CD4-positive, alpha-beta T cell treated with Interleukin-4 for 4 hours (primary cell): ENCODE measurements at places on chromosomes 1 and 21.

- no peak for DNase-seq
Observed at GRCh38 chr1:54742282-54742681, 22.0 kb downstream of the PARS2 start.

DNA sequence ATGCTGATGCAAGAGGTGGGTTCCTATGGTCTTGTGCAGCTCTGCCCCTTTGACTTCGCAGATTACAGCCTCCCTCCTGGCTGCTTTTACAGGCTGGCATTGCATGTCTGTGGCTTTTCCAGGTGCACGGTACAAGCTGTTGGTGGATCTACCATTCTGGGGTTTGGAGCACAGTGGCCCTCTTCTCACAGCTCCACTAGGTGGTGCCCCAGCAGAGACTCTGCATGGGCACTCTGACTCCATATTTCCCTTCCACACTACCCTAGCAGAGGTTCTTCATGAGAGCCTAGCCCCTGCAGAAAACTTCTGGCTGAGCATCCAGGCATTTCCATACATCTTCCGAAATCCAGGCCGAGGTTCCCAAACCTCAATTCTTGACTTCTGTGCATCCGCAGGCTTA, 989.0 kb downstream of the PLA2G4A start:
- no peak for DNase-seq

GRCh38 chr1:115882913-115883902, 42.3 kb upstream of the NHLH2 start:
- DNase-seq, result no peak

- DNase-seq, result no peak
Observed at GRCh38 chr1:201678264-201679101, 139.6 kb downstream of the NAV1 start.

DNA sequence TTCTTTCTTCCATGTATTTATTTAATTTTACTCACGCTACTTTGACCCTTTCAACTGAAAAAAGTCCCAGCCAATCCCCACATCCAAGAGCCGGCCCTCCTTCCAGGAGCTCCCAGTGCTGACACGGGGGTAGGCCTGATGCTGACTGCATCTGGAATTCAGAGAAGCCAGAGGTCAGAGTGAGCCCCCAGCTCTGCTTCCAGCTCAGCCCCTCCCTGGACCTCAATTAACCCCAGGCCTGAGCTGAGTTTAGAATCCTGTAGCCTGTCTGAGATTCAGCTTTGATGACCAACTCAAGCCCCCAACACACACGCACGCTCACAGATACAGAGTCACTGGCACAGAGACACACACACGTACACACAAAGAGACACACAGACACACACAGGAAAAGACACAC, 247.9 kb downstream of the NPHP4 start:
- no peak for DNase-seq

DNA sequence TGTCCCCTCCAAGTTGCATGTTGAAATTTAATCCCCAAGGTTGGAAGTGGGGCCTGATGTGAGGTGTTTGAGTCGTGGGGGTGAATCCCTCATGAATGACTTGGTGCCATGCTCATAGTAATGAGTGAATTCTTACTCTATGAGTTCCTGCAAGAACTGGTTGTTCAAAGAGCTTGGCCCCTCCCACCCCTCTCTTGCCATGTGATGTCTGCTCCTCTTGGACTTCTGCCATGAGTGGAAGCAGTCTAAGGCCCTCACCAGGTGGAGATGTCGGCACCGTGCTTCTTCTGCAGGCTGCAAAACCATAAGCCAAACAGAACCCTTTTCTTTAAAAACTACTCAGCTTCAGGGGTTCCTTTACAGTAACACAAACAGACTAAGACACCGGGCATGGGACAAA, 14.3 kb downstream of the G0S2 start:
- no peak for DNase-seq

DNA sequence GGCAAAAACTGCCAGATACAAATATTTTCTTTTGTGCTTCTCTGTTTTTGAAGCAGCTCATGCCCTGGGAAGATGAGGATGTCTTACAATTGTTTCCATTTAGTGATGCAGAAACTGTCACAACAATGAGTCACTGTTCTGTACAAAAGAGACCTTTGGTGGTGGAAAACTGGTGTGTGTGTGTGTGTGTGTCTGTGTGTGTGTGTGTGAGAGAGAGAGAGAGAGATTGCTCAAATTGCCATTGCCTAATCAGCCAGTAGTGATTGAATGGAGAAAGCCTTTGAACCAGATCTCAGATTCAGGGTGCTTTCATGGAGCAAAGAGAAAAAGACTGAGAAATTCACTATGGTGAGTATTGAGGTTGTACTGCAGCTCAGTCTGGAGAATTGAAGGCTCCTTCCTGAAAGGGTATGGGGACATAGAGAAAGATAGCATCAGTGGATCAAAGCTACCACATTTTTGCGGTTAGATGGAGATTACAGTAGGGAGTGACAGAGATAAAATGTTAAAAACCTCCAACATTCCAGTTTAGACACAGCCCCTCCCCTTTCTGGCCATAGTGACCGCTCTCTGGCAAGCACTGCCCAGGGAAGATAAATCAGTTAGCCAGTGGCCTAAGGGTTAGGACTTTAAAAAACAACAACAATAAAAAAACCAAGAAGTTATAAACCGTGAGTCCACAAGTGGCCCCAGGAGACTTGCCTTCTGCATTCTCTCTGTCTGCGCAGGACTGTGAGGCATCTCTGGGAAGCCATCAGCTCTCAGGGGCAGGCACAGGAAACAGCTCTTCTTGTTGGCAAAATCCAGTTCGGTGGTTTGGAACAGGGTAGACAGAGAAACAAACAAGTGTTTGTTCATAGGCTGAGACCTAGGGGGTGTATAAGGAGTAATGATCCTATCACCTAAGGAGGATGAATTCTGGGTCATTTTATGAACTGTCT, 406.5 kb downstream of the DUSP10 start:
- no peak for DNase-seq

GRCh38 chr1:234833118-234833517, 223.1 kb upstream of the IRF2BP2 start:
- no peak for DNase-seq

GRCh38 chr1:18015719-18016118, 91.9 kb upstream of the IGSF21 start:
- no peak for DNase-seq

DNA sequence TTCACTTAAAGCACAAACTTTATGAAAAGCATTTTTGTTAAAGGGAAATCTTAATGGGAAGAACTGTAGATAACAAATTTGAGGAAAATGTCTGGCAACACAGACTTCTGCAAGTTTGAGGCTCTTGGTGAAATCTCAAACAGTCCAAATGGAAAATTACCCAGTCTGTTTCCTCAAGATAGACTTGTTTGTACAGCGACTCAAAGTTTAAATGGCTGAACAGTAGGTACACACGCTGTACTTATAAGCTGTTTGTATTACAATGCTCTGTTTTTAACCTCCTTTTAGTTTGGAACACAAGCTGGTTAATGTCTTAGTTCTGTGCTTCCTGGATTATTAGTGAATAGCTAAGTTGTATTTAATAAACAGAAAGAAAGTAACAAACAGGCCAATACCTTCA, 217.1 kb downstream of the NFIA start:
- DNase-seq, result no peak
